ENCODE measurements at places on chromosomes 16 and 17. TPM values are rescaled to one million over a fixed set of nuclear protein-coding genes. Genes with fewer than 3 reads are reported as not detected.

Gene CRYM
- 63.3 TPM for total RNA-seq

- DNase-seq, result no peak
These were observed 102.8 kb downstream of the ADAMTS18 start for GRCh38 chr16:77331802-77332586.

DNA sequence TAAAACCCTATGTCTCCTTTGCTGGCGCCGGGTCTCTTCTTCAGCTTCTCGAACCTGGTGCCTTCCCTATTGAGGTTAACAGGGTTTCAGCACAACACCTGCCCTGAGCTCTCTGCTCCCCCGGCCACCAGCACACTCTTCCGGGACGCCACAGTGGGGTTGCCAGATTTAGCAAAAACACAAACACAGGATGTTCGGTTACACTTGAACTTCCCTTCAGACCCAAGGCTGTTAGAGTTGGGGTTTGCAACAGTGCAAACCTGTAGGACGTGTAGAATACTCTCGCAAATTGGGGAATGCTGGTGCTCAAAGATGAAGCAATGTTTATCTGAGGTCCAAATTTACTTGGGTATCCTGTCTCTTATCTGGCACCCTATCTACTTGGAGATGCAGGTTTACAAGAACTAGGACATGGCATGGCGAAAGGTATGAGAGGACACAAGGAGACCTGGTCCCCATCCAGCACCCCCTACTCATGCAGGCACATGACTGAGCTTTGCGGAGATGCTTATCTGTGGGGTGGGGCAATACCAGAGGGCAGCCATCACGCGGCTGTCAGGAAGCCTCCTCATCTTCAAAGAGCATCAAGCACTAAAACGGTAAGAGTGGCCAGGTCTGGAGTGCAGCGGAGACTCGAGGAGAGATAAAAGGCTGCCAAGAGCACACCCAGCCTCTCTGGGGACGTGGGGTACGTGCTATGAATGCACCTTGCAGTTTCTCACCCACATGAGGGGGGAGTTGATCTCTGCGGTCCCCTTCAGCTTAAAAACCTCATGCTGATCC lies 52.8 kb downstream of the SDK2 start:
- peak; percentile 33 for DNase-seq

- no peak for DNase-seq
These were observed 19.6 kb upstream of the KANSL1 start for GRCh38 chr17:46212634-46213435.

Data from Right ventricle myocardium inferior (tissue), 1 donor.